ENCODE measurements at places on chromosomes 11 and 22.

DNA sequence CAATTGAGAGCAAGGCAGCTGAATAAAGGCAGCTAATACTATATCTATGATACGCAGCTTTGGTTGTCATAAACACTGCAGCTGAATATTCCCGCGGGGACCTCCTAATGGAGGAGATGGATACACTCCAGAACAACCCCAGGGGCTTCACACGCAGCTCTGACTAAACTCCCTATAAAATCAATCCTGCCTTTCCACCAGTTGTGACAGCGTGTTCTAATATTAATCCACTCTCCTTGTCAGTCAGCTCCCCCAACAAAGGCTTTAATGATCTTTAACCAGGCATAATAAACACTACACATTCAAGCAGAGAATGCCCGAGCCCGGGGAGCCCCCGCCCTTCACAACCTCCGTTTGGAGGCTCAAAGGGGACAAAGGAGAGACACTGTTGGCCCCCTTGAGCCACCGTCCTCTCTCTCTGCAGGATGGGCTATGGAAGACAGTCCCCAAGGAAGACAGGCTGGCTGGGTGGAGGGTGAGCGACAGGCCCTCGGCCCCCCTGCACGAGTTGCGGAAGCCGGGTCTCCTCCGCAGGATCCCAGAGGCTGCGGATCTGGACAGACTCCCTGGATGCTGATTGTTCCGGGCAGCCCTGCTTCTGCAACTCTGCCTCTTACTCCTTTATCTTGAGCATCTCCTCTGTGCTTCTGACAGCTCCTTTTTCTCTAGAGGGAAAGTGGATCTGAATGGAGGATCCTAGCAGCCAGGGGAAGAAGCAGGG, 565.2 kb downstream of the BUD13 start:
- H3K27me3 ChIP-seq, result peaks cover 7% of the 10 kb centered on the region
- H3K36me3 ChIP-seq, result no peaks in the 10 kb centered on the region
- no peak for DNase-seq
- H3K27ac ChIP-seq, result no peak overlapping the region
- no peak overlapping the region for H3K4me3 ChIP-seq
- H3K4me1 ChIP-seq, result no peaks in the 10 kb centered on the region

GRCh38 chr11:123247496-123247799, 52.4 kb upstream of the CLMP start:
- H3K4me3 ChIP-seq, result no peak overlapping the region
- no peak for DNase-seq
- H3K27ac ChIP-seq, result no peak overlapping the region
- no peaks in the 10 kb centered on the region for H3K27me3 ChIP-seq
- H3K4me1 ChIP-seq, result peaks cover 3% of the 10 kb centered on the region

GRCh38 chr11:112881461-112881860, 79.8 kb upstream of the NCAM1 start:
- H3K4me1 ChIP-seq, result no peaks in the 10 kb centered on the region
- no peaks in the 10 kb centered on the region for H3K36me3 ChIP-seq
- H3K27me3 ChIP-seq, result no peaks in the 10 kb centered on the region
- DNase-seq, result no peak
- no peak overlapping the region for H3K4me3 ChIP-seq

DNA sequence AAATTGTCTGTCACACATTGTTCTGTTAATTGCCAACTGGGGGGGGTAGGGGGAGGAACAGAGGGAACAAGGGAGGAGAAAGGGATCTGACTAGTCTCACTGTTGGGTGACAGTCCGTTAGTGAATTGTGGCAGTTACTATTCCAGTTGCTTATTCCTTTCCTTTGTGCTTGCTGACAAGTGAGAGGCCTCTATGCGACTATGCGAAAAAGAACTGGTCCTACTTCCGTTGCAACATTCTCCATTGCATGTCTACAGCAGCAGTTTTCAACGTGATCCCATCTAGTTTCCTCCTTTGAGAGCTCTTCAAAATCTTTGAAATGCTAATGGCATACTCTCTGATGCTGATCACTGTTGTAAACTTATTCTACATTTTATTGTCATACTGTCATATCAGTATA, 672.2 kb downstream of the LRRC4C start:
- H3K36me3 ChIP-seq, result no peaks in the 10 kb centered on the region
- H3K4me3 ChIP-seq, result no peak overlapping the region
- no peak for DNase-seq
- no peaks in the 10 kb centered on the region for H3K27me3 ChIP-seq
- no peaks in the 10 kb centered on the region for H3K4me1 ChIP-seq
- H3K27ac ChIP-seq, result no peak overlapping the region

DNA sequence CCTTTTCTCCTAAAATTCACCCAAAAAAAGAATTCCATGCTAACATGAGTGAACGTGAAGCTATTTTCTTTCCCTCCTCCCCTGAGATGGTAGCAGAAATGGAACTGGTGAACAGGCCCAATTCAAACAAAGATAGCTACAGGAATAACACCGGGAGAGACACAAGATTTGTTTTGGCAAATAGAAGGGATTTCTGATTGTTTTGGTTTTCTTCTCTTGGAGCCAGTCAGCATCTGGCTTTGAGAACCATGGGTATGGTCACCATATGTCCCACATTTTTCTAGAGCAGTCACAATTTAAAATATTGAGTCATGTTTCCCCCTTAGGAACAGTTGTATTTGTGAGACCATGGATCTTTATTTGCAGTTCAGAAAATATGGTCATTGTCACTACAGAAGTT, 214.1 kb downstream of the FAM76B start:
- no peak overlapping the region for H3K4me3 ChIP-seq
- H3K27ac ChIP-seq, result no peak overlapping the region
- H3K36me3 ChIP-seq, result no peaks in the 10 kb centered on the region
- no peak for DNase-seq
- peaks cover 14% of the 10 kb centered on the region for H3K4me1 ChIP-seq
- H3K27me3 ChIP-seq, result no peaks in the 10 kb centered on the region
